Nephron progenitor cell (in vitro differentiated cells): ENCODE measurements at places on chromosomes 1 and 21.

DNA sequence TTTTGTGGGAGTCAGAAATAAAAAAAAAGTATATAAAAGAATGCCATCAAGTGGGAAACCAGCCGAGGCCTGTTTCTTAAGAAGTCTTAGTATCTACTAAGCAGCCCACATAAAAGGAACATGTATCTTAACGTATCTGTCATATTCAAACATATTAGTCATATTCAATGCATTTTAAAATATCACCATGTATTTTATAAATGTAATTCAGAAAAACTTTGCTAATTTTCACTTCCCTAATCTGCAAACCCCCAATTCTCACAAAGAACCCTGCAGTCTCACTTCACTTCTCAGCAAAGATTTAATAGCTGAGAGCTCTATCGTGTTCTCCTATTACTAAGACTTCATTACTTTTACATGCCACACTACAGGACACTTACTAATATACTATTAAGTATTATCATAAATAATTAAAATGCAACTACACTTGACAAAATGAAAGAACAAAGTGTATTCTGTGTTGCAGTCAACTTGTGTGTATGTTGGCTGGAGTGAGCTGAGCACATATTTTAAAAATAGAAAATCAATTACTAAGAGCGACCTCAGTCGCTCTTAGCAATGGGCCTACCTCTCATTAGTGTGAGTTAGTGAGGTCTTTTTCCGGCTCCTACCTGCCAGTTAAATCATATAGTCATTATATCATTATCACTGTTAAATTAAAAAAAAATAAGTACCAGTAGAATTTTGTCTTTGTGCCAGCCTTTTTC, 484.3 kb downstream of the LMO4 start:
- DNase-seq = no peak
- no peaks in the 10 kb centered on the region for H3K4me1 ChIP-seq
- no peaks in the 10 kb centered on the region for H3K27me3 ChIP-seq
- H3K4me3 ChIP-seq = no peak overlapping the region
- H3K27ac ChIP-seq = peak overlapping the region; percentile 10
- H3K36me3 ChIP-seq = peaks cover 5% of the 10 kb centered on the region

- H3K4me3 ChIP-seq = no peak overlapping the region
- H3K27ac ChIP-seq = no peak overlapping the region
- no peak for DNase-seq
- peaks cover 29% of the 10 kb centered on the region for H3K36me3 ChIP-seq
- peaks cover 29% of the 10 kb centered on the region for H3K4me1 ChIP-seq
These were observed 5.7 kb downstream of the VAMP4 start for GRCh38 chr1:171736196-171736595.

DNA sequence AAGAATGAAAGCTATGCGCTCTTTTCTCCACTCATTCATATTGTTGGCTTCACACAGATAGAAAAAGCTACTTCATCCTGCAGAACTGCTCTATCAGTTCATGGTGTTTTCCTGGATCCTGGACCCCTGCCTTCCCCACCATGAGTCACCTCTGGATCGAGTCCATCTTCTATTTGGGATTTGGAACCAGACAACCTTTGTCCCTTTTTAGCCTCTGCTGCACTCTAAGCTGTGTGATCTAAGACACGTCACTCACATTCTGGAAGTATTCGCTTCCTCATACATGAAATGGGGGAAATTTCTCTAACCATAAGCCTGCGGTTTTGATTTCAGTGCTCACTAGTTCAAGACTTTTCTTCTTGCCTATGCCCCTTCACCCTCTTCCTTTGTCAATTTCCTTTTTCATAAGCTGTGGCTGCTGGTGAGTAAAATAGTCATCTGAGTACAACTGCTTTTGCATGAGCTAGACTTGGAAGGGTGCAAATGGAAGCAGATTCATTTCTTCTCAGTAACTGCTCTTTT, 14.1 kb upstream of the DEGS1 start:
- DNase-seq = no peak
- H3K4me1 ChIP-seq = peaks cover 4% of the 10 kb centered on the region
- peaks cover 4% of the 10 kb centered on the region for H3K36me3 ChIP-seq
- peak overlapping the region; percentile 21 for H3K27ac ChIP-seq
- H3K4me3 ChIP-seq = no peak overlapping the region

GRCh38 chr21:33380483-33380998, 22.7 kb upstream of the IFNGR2 start:
- H3K36me3 ChIP-seq = no peaks in the 10 kb centered on the region
- peaks cover 23% of the 10 kb centered on the region for H3K27me3 ChIP-seq
- H3K4me1 ChIP-seq = peaks cover 19% of the 10 kb centered on the region
- no peak for DNase-seq

DNA sequence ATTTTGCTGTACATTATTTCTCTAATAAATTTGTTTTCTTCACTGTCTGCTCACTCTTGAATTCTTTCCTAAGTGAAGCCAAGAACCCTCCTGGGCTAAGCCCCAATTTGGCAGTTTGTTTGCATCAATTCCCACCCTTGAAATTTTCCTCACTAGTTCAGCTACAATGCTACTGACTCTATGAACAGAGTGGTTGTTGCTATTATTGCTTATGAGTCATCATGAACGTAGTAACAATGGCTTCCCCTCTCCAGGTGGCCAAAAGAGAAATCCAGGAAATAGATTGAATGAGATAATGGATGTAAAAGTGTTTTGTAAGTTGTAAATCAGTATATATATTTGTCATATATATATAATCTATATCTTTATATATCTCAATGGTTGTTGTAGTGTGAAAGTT, 193.0 kb downstream of the URB2 start:
- H3K27ac ChIP-seq = no peak overlapping the region
- H3K27me3 ChIP-seq = peaks cover 18% of the 10 kb centered on the region
- no peaks in the 10 kb centered on the region for H3K36me3 ChIP-seq
- no peak overlapping the region for H3K4me3 ChIP-seq

- H3K4me1 ChIP-seq = peaks cover 21% of the 10 kb centered on the region
- DNase-seq = no peak
- no peak overlapping the region for H3K4me3 ChIP-seq
- no peaks in the 10 kb centered on the region for H3K36me3 ChIP-seq
These were observed 324.6 kb downstream of the CAMTA1 start for GRCh38 chr1:7109901-7110300.

GRCh38 chr21:34693192-34693810, 24.5 kb downstream of the CLIC6 start:
- peak overlapping the region; percentile 51 for H3K27ac ChIP-seq
- peaks cover 4% of the 10 kb centered on the region for H3K36me3 ChIP-seq
- peaks cover 3% of the 10 kb centered on the region for H3K27me3 ChIP-seq
- H3K4me1 ChIP-seq = peaks cover 31% of the 10 kb centered on the region

GRCh38 chr21:41425588-41425953, 468 bp upstream of the MX1 start:
- peaks cover 78% of the 10 kb centered on the region for H3K27me3 ChIP-seq
- no peaks in the 10 kb centered on the region for H3K36me3 ChIP-seq
- peak overlapping the region; percentile 76 for H3K4me3 ChIP-seq
- DNase-seq = no peak

DNA sequence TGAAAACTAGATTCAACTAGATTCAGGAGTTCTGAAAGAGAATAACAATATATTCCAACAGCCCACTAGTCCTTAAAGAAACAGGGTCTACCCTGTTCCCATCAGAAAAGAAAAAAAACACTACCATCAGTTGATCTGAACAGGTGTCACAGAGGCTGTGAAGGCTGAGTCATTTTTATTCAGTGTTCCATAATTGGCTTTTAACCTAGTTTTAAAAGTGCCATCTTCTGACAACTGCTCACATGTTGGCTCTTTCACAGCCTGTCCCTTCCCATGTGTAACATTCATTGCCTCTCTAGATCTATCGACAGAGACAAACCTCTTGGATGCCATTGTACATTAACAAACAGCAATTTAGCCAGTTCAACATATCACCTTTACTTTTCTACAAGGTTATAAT, 243.7 kb downstream of the TBX15 start:
- H3K4me1 ChIP-seq = peaks cover 5% of the 10 kb centered on the region
- H3K27me3 ChIP-seq = no peaks in the 10 kb centered on the region
- no peak for DNase-seq
- H3K27ac ChIP-seq = no peak overlapping the region
- no peak overlapping the region for H3K4me3 ChIP-seq

DNA sequence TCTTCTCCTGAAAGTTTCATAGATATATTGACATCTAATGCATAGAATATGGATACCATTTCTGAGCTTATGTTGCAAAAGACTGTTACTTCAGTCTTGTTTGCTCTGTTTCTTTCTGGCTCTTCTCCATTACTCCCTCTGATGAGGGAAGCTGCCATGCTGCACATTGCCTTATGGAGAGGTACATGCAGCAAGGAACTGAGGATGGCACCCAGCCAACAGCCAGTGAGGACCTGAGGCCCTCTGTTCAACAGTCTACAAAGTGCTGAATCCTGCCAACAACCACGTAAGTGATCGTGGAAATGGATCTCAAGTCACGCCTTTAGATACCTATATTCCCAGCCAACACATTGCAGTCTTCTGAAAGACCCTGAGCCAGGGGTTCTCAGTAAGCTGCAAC, 66.6 kb upstream of the ADAMTS5 start:
- DNase-seq = no peak
- H3K4me3 ChIP-seq = no peak overlapping the region
- no peaks in the 10 kb centered on the region for H3K27me3 ChIP-seq
- no peaks in the 10 kb centered on the region for H3K36me3 ChIP-seq
- H3K4me1 ChIP-seq = no peaks in the 10 kb centered on the region
- H3K27ac ChIP-seq = no peak overlapping the region

- peaks cover 66% of the 10 kb centered on the region for H3K27me3 ChIP-seq
- no peaks in the 10 kb centered on the region for H3K36me3 ChIP-seq
- no peak overlapping the region for H3K27ac ChIP-seq
- peaks cover 53% of the 10 kb centered on the region for H3K4me1 ChIP-seq
- no peak for DNase-seq
- no peak overlapping the region for H3K4me3 ChIP-seq
These were observed 59.5 kb downstream of the CASZ1 start for GRCh38 chr1:10736634-10737586.

- H3K27ac ChIP-seq = peak overlapping the region; percentile 78
- H3K27me3 ChIP-seq = peaks cover 3% of the 10 kb centered on the region
- H3K4me1 ChIP-seq = peaks cover 33% of the 10 kb centered on the region
- DNase-seq = no peak
- H3K36me3 ChIP-seq = no peaks in the 10 kb centered on the region
These were observed 47.7 kb upstream of the RBM15 start for GRCh38 chr1:110291241-110292030.

- no peak for DNase-seq
- peaks cover 48% of the 10 kb centered on the region for H3K4me1 ChIP-seq
- H3K4me3 ChIP-seq = no peak overlapping the region
- H3K27ac ChIP-seq = no peak overlapping the region
- H3K27me3 ChIP-seq = peaks cover 6% of the 10 kb centered on the region
These were observed 32.3 kb downstream of the TMEM63A start for GRCh38 chr1:225849925-225850324.

GRCh38 chr1:43958351-43959255, 11.2 kb upstream of the DPH2 start:
- H3K36me3 ChIP-seq = peaks cover 16% of the 10 kb centered on the region
- H3K4me3 ChIP-seq = no peak overlapping the region

- H3K27ac ChIP-seq = no peak within 1 kb of the TSS
- peaks cover 10% of the 10 kb centered on the region for H3K36me3 ChIP-seq
- H3K27me3 ChIP-seq = peaks cover 3% of the 10 kb centered on the region
- H3K4me3 ChIP-seq = peak within 1 kb of the TSS; percentile 88
These were observed at the start of gene UBE2J2 for GRCh38 chr1:1273512-1274298. TSS of gene UBE2J2 (minus strand) at chr1:1273854. CDS start at chr1:1267992, 5,862 bp downstream.

- peaks cover 81% of the 10 kb centered on the region for H3K4me1 ChIP-seq
- no peak for DNase-seq
- H3K36me3 ChIP-seq = no peaks in the 10 kb centered on the region
- no peak overlapping the region for H3K27ac ChIP-seq
- H3K4me3 ChIP-seq = no peak overlapping the region
These were observed 3.3 kb downstream of the MAPKAPK2 start for GRCh38 chr1:206687915-206688442.

DNA sequence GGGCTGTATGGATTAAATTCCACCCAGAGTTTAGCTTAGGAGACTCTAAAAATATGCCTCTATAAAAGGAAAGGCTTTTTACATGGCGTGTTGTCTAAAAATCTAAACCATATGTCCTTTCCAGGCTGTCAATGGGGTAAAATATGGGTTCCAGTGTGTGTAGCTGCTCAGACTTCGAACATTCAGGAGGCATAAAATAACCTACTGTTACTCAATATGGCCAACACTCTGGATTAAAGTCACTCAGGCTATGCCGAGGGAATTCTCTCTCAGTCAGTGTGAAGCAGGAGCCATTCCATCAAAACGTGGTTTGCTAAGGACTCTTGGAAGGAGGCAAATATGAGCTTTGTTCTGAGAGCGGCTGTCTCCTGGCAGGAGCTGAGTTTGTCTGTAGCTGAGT, 135.3 kb downstream of the RUNX1 start:
- H3K4me3 ChIP-seq = no peak overlapping the region
- H3K4me1 ChIP-seq = peaks cover 4% of the 10 kb centered on the region
- no peak for DNase-seq
- H3K36me3 ChIP-seq = no peaks in the 10 kb centered on the region
- peaks cover 22% of the 10 kb centered on the region for H3K27me3 ChIP-seq

DNA sequence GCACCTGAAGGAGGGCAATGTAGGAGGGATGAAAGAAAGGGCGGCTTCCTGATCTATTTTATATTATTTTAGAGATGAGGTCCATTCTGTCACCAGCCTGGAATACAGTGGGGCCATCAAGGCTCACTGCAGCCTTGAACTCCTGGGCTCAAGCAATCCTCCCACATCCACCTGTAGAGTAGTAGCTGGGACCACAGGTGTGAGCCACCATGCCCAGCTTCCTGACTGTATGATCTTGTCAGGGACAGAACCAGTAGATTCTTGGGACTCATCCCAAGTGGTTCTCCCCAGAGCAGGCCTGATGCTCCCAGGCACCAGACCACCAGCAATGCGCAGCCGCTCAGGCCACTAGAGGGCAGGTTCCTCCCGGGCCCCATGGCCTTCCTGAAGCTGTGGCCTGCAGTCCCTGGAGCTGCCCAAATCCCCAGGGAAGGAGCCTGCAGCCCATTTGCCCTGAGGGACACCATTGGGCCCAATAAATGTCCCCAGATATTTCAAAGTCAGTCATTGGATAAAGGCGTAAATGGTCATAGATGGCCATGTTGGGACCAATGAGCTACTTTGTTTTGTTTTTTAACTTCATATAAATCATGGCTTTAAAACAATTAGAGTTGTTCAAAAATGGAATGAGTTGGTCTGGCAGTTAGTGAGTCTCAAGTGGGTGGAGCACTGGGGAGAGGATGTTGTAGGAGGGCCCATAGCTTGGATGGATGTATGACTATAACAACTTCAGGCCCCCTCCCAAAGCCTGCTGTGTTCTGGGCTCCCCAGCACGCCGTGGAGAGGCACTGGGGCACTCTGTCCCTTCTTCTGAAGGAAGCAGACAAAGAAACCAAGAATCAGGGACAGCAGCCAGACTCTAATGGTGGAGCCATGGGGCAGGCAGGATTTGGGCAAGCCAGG, 44.7 kb upstream of the GOLT1A start:
- H3K27me3 ChIP-seq = peaks cover 21% of the 10 kb centered on the region
- peaks cover 47% of the 10 kb centered on the region for H3K4me1 ChIP-seq
- DNase-seq = peak; percentile 75
- no peak overlapping the region for H3K4me3 ChIP-seq
- peaks cover 12% of the 10 kb centered on the region for H3K36me3 ChIP-seq

DNA sequence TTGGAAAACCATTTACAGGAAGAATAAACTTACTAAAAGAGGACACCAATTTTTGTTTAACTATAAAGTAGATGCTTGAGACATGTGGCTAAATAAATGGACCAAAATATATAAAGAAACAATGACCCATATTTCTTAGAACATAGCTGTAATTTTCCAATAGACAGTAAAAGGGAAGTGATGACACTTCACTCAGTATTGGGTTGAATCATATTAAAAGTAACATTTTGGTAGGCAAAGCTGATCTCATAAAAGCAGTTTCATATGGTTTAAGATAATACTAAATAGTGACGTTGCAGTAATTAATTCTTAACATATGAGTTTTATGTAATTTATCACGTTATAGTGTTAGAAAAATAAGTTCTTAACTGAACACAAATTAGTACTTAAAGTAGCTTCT, 308.9 kb upstream of the RUNX1 start:
- no peak for DNase-seq
- no peak overlapping the region for H3K27ac ChIP-seq
- H3K36me3 ChIP-seq = no peaks in the 10 kb centered on the region
- no peak overlapping the region for H3K4me3 ChIP-seq
- H3K4me1 ChIP-seq = no peaks in the 10 kb centered on the region
- H3K27me3 ChIP-seq = peaks cover 5% of the 10 kb centered on the region
